Stimulated activated CD4-positive, alpha-beta T cell treated with anti-CD3 and anti-CD28 coated beads, Interleukin-4, amount 100 ng/mL, for 4 hours (primary cell): ENCODE measurements at places on chromosomes 1 and 21.
A peak's percentile ranks its signal among the peaks of the same experiment; 100 is the strongest.

DNA sequence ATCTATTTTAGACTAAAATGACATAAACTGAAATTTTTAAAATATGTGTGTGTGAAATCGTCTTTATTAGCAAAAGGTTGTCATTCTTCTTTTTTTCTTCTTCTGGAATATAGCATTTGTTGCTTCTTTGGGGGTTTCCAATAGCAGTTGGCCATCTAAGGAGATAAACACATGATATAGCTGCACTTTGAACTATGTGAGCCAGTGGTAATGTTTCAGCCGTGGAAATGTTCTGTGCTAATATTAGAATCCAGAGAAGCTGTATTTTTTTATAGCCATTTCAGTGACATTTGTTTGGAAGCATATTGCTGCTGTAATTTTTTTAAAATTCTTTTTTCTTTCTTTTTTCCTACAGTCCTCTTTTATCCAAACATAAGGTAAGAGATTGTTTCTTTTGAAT, 75.1 kb downstream of the CNST start:
- DNase-seq: no peak

GRCh38 chr1:219373616-219373935, 199.9 kb downstream of the LYPLAL1 start:
- DNase-seq: no peak

DNA sequence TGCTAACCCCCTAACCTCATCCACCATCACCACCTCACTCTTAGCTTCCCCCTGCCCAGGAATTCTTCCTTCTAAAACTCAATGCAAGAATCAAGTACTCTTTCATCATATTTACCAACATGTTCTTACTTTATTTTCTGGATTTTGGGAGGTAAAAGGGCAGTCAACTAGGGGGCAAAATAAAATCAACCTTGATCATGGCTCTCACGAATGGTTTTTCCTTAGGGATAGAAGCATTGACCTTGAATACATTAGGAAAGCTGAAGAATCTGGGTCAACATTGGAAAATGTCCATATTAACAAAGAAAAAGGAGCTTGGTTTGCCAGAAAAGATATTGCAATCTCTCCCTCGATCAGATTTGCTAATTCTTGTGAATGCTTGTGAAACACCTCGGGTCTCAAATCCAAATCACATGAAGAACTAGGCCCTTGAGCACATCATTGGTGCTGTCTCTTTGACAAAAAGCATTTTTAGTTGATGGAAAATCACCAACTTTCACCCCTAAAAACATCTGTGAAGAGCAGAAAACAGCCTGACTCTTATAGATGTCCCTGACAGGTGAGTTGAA, 58.9 kb downstream of the ZC3H11B start:
- DNase-seq: no peak

DNA sequence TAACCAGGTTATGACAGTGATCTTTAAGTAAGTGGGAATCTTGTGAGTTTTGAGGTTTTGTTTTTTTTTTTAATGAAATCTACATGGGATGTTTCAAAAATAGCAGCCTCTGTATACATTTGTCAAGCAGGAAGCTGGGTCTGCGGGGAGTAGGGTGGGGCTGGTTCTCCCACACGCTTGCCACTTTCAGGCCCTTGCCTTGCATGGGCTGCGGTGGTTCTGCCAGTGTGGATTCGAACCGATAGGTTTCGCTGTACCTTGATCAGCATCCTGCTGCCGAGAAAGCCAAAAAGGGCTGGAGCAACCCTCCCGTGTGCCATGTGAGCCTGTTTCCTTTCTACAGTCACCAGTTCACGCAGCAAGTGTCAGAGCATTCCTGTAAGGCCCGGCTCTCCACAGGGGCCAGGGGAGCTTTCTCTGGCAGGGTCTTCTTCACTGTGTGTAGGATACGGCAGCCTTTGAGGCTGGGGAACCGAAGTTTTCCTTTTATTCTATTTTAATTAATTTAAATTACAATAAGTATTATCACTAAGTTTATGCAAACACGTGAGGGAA, 79.2 kb upstream of the SAMD11 start:
- DNase-seq: peak; percentile 22

DNA sequence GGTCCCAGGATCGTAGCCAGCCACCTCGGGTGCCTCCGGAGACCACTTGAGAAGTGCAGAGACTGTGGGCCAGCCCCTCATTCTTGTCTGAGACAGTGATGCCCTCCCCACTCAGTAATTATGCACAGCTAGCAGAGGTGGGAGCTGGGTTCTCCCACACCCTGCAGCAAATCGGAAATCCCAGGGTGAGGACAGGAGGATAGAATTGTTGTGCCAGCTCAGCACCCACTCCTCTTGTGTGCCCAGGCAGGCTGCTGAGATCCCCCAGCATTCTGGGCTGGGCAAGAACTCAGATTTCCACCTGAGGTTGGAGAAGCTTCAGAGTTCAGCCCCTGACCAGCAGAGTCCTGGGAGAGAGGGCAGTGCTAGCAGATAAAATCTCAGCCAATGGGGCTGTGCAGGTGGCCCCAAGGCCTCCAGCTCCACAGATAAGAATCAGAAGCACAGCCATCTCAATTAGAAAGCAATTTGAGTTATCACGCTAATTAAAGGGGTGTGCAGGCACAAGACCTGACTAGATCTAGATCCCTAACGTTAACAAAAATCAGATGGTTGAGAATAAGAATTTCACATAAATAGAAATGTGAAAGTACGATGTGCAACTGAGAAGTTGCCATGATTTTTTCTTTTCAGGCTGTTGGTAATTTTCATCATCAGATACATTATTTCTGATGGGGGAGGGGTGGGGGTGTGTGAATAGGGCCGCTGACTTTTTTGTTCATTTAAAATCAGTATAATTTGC, 45.5 kb upstream of the IRF2BP2 start:
- DNase-seq: no peak

- no peak for DNase-seq
Measured at GRCh38 chr1:59332983-59333382, 36.1 kb downstream of the FGGY start.

DNA sequence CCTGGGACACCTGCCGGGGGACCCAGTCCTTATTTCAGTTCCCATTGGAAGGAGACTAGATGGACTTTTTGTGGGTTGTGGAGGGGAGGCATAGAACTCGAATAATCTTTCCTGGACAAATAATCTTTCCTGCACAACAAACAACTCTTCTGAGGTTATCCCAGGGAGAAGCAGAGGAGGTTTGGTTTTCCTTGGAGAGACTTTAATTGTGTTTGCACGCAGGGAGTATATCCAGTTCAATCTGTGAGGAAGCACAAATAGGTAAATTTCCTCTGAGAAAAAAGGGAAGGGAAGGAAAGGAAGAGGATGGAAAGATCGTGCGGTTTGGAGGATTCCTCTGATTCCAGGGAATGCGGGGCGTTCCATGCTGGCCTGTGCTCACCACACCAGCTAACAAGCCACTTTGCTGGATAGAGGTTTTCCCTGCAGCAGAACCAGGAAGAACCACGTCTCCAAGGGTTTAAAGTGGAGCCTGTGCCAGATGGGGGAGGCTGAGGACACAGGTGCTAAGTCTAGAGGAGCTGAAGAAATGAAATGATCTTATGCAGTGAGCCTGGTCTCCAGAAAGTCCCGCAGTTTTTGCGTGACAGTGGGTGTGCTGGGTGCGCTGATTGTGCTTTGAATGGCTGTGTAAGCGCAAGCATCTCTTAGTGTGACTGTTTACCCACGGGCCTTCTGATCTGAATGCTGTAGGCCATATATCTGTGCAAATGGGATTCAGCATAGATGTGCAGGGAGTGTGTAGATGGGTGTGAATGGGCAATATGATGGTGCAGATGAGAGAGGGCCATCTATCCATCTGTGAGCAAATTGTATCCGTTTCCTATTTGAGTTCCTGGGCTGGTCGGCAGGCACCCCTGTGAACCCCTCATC, 7.6 kb downstream of the PAX7 start:
- no peak for DNase-seq

GRCh38 chr1:94863919-94864318, 43.8 kb downstream of the SLC44A3 start:
- DNase-seq: no peak

GRCh38 chr1:227174164-227174563, 144.1 kb downstream of the CDC42BPA start:
- DNase-seq: no peak

DNA sequence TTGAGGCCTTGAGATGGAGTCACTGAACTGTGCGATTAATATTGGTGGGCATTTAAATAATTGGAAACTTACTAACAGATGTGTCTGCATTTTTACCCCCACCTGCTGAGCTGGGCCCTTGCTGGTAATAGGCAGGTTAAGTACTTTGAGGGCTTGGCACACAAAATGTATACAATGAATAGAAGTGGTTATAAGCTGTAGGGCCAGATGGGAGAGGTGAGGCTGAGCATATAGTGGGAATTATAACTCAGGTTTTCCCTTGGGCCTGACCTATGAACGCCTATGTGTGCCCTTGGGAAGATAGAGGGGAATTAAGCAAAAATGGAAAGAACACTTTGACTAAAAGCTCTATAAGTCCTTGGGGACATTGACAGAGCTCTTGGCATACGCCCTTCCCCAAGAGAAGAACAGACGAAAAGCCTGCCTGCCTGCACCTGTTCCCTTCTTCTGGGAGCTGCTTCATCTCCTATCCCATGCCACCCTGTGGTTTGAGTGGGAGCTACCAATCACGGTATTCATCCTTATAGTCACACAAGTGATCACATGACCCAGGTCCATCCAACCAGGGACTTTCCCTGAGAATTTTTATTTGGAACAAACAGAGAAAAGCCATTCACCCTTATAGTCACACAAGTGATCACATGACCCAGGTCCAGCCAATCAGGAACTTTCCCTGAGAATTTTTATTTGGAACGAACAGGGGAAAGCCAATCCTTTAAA, 260.7 kb upstream of the CSF3R start:
- DNase-seq: no peak

DNA sequence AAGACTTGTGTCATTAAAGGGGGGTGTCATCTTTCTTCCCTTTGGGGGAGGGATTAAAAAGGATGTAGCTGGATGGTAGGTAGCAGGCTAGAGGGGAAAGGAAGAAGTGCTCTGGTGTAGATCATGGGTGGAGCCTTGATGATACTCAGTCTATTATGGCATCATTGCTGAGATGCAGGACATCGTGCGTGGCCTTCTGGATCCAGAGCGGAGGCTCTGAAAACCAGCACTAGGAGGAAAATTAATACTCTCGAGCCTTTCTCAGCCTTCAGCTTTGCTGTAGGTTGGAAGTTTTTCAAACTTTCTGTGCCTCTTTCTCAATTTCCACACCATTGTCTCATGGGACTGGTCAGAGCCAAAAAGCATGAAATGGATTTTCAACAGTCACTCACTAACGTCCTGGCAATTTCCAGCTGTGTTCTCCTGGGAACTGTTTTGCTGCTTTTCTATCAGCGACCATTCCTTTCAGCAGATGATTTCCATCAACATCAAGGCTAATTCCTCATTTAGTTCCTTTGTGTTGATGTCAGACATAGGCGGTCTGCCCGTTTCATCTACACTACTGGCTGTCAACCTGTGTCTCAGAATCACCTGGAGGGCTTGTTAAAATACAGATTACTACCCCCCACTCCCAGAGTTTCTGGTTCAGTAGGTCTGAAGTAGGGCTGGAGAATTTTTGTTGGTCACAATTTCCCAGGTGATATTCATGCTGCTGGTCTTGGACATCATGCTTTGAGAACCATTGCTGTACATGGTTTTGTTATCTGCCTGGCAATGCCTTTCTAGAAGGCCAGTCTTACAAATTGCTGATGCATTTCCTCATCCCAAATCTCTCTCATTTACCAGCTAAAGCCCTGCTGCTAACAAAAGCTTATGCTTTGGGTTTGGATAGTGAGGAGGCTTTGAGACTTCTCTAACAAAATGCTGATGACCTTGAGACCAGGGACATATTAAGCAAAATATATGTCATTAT, 7.7 kb downstream of the CACNA1E start:
- no peak for DNase-seq

DNA sequence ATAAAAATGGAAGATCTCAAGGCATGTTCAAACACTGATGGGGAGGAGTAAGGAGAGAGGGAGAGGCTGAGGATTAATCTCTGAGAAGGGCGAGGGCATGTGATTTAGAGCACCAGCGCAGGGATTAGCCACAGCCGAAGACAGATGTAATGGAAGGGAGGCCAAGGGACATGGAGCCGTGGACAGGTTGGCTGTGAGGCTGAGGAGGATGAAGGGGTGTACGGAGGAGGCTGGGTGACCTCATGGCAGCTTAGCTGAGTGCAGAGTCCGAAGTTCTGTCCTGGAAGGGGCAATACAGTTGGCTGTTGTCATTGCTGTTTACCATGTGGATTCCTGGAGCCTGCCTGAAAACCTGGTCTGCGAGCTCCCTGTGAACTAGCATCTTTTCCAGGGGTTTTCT, 342.8 kb downstream of the RPS6KC1 start:
- DNase-seq: no peak

GRCh38 chr1:106831511-106831910, 225.0 kb upstream of the PRMT6 start:
- DNase-seq: no peak

DNA sequence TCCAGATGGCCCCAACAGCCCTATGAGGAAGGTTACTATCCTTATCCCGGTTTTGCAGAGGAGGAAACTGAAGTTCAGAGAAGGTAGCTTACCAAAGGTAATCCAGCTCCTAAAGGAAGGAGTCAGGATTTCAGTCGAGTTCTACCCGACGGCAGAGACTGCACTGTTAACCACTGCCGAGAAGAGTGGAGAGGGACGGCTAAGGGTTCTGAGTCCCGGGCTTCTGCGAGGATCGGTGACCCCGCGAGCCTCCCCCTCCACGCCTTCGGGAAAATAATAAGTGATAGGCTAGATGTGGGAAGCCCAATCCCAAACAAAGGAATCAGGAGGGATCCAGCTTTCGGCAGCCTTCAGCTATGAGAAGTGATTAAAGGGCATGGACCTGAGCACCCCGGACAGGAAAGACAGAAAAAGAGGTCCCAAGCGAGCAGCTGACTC, 587 bp downstream of the TMEM53 start:
- DNase-seq: no peak

DNA sequence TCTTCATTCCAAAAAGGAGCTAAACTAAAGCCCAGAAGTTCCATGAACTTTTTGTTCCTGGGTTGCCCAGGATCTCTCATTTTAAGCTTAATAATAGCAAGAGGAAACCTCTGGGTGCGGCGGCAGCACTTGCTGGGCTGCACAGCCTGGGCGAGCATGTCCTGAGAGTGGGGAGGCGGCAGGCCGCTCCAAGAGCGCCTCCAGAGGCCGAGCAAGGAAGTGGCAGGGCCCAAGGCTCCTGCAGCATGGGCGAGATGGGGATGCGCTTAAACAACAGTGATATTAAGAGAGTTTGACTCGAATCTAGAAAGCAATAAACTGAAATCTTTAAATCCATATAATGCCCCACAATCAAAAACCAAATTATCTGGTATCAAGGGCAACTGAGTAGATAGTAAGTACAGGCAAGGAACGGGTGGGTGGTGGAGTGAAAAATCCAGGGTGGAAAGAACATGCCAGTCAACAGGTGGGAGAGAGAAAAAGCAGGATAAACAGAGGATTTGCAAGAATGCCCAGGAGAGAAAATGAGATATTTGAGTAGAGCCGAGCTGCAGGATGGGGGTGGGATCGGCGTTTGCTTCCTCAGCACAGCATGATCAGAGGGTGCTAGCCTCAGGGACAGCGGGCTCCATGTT, 14.1 kb upstream of the TNR start:
- DNase-seq: no peak

DNA sequence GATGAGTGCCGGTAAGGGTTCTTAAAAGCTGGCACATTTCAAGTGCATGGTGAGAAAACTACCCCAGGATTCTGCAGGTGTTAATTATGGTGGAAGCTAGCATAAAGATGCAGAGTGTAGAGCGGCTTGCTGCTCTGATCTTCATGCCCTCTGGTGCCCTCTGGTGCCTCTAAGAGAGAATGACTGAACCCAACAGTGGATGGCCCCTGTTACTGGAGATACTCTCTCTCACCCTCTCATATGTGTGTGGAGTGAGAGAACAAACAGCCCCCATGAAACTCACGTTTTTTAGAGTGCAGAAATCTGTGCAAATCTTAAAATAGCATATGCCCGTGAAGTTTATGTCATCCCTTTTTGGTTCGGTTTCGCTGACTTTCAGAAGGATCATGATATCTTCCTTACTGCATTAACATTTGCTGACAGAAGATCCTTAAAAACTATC, 90.0 kb downstream of the GRIK1 start:
- DNase-seq: peak; percentile 3
